ENCODE measurements at places on chromosomes 2 and 18. TPM values are rescaled to one million over a fixed set of nuclear protein-coding genes. Genes with fewer than 3 reads are reported as not detected.

SLC23A3 gene
- total RNA-seq, result 2.3 TPM

IFT172 gene
- 13.8 TPM for total RNA-seq

ACADL gene
- not detected for total RNA-seq

DNA sequence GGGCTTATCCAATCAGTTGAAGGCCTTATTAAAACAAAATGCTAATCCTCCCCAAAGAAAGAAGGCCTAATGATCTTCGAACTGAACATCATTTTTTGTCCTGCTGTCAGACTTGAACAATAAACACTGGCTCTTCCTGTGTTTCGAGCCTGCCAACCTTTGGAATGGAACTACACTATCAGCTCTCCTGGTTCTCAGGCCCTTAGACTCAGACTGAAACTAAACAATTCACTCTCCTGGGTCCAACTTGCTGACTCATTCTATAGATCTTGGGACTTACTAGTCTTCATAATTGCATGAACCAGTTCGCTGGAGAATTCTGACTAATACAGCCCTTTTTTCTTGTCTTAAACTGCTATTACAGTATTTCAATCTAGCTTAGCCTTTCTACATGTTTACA, 235.2 kb downstream of the LNPK start:
- H3K27me3 ChIP-seq, result no peaks in the 10 kb centered on the region
- DNase-seq, result no peak
- no peaks in the 10 kb centered on the region for H3K36me3 ChIP-seq
- H3K27ac ChIP-seq, result no peak overlapping the region

GRCh38 chr2:233638836-233639235, 2.6 kb downstream of the UGT1A10 start:
- H3K4me3 ChIP-seq, result no peak overlapping the region
- peaks cover 6% of the 10 kb centered on the region for H3K4me1 ChIP-seq
- H3K27ac ChIP-seq, result no peak overlapping the region
- DNase-seq, result no peak
- H3K27me3 ChIP-seq, result no peaks in the 10 kb centered on the region
- no peaks in the 10 kb centered on the region for H3K36me3 ChIP-seq

RNF152 gene
- 0.38 TPM for total RNA-seq

DNA sequence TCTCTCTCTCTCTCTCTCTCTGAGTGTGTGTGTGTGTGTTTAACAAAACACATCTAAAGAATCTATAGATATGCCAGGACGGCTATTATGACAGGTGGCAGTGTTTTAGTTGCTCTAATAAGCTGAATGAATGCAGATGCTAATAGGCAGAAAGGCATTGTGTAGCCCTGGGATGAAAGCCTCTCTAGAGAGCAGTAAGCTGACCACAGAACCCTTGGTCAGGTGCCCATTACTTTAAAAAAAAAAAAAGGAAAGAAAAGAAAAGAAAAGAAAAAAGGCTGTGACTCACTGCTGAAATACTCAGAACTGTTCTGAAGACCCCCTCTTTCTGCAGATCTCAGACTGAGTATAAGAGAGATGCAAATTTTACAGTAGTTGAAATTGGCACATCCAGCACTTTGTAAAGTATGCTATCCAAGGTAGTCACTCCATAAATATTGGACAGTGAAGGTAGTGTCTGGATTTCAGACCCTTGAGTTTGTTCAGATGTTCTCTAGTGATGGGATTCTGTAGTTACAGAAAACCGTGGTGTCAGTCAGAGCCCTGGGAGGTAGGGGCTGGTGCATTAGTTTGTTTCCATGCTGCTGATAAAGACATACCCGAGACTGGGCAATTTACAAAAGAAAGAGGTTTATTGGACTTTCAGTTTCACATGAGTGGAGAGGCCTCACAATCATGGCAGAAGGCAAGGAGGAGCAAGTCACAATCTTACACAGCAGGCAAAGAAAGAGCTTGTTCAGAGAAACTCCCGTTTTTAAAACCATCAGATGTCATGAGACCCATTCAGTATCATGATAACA, 30.9 kb downstream of the OSBPL6 start:
- no peak overlapping the region for H3K4me3 ChIP-seq
- H3K27ac ChIP-seq, result no peak overlapping the region
- no peaks in the 10 kb centered on the region for H3K36me3 ChIP-seq
- DNase-seq, result no peak
- H3K27me3 ChIP-seq, result no peaks in the 10 kb centered on the region
